ENCODE measurements at places on chromosomes 2 and 18.

DNA sequence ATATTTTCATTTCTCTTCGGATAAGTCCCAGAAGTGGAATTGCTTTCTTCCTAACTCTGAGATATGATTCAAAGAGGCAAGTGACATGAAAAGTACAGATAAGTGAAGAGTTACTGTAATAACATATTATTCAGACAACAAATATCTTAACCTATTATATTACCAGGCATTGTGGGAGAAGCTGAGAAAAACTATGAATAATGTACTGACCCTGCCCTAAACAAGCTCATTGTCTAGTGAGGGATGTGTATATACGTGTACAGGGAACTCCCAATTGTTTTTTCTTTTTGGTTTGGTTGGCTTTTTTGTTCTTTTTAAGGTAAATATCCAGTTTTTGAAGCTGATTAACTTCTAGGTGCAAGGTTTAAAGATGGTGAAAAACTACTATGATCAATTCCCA is 26.5 kb downstream of the NCKAP1 start:
- no peak for DNase-seq

DNA sequence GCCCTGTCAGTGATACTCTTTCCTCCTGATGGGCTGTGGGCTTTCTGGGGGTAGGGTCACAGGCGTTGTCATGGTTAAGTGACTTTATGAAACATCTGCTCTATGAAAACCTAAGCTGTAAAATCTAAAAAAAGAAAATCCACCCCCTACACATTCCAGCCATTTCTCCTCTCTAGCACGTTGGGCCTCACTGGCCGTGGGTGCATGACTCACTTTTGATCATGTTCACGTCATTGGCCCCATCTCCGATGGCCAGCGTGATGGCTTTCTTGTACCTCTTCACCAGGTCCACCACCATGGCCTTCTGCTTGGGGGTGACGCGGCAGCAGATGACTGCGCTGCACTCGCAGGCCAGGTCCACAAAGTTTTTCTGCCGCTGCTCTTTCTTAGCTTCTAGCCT is 39.3 kb upstream of the NARS1 start:
- DNase-seq: no peak

DNA sequence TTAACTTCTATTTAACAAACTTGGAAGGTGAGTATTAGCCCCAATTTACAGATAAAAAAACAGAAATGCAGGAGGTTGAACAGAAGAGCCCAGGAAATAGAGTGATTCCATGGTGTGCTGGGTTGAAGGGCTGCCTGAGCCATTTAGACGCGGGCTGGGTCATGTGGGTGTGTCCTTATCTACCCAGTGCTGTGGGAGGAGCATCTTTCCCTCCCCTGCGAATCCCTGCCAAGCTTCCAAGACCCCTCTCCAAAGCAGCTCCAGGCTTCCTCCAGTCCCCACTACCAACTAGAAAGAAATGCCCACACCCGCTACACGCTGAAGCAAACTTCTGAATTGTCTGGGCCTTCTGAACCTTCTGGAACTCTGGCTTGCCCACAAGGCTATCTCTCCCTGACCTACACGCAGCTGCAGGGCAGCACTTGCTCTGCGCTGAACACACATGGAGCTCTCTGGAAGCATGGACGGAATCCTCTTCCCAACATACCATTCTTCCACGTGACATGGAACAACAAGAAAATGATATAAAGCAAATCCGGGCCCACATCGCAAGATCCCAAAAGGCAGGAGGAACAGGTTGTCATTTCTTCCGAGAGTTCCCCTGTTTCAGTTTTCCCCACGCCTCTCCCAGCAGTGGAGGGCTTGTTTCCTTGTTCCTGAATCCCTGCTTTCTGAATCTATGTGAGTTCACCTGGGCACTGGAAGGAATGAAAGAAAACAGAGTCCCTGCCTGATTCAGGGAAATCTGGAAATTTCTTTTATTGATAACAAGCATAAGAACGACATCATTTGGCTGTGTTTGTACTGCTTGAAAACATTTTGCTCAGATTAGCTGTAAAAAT is 562.7 kb upstream of the ID2 start:
- no peak for DNase-seq

DNA sequence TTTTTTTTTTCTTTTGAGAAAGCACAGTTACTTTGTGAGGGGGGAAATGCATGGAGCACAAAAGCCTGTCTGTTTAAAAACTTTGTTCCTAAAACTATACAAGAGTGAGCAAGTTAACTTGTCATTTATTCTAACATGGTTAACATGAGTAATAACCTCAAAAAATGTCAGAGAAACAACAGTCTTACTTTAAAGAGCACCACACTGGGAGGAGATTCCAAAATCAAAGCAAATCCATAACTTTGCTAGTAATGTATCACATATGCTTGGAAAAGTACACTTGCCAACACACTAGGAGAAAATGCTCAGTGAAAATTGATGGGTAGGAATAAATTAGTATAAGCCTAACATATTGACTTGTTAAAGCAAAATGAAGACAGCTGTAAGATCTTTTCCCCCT is 157.1 kb downstream of the PRPF40A start:
- no peak for DNase-seq

GRCh38 chr2:143530758-143531157 is 401.5 kb downstream of the ARHGAP15 start:
- no peak for DNase-seq

- DNase-seq: no peak
Observed at GRCh38 chr2:171342067-171342413, 91.8 kb downstream of the METTL8 start.

DNA sequence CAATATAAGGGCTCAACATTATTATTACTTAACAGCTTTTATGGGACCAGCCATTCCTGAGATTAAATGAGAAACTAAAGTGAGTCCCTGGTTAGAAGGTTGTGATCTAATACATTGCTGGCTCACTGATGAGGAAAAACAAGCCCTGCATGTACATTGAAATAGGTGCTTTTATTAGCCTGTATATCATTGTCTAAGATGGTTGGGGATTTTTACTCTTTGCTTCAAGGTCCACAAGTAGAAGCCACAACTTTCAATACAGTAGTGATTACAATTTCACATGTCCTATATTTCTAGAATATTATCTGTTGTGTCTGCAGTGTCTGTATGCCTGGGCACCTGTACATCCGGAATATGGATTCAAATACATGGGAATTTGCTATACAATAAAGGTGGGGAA is 104.1 kb upstream of the FZD5 start:
- no peak for DNase-seq

GRCh38 chr2:140473851-140474250 is 1657.0 kb downstream of the LRP1B start:
- no peak for DNase-seq

DNA sequence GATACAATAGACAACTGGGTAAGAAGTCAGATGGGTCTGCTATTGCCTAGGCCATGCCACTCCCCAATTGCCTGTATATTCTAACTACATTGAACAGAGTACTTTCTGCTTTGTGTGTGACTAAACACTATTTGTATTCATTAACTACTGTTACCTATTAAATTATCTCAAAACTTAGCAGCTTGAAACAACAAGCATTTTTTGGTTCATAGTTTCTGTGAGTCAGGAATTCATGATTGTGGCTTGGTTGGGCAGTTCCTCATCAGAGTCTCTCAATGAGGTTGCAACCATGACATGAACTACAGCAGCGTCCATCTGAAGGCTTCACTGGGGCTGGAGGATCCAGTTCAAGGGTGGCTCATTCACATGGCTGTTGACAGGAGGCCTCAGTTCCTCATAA is 205.7 kb downstream of the EN1 start:
- no peak for DNase-seq

GRCh38 chr2:225173909-225174308 is 131.6 kb upstream of the DOCK10 start:
- no peak for DNase-seq

DNA sequence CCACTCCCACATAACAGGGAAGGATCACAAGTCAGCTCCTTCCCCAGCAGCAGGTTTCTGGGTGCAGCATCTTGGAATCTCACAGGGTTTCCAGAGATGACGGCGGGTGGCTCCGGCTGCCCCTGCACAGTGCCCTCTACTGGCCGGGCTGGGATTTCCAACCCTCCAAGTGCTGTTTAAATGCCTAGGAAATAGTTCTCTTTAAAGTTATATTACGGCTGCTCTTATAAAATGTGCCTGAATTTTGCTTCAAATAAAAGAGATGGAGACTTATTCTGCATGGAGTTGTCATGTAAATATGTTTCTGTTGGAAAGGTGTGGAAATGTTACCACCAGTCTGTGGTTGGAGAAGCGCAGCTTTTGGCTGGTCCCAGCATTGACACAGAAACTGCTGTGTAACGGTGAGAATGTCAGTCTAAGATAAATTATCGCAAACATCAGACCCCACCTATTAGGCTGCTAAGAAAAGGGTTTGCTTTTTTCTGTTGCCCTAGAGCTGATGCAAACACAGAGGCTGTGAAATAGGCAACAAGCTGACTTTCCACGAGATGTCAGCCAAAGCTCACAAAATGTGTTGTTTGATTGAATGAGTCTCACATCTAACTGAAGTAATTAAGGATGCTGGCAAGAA is 3.3 kb upstream of the HJURP start:
- peak; percentile 77 for DNase-seq

GRCh38 chr2:134411279-134411827 is 157.5 kb downstream of the MGAT5 start:
- no peak for DNase-seq

DNA sequence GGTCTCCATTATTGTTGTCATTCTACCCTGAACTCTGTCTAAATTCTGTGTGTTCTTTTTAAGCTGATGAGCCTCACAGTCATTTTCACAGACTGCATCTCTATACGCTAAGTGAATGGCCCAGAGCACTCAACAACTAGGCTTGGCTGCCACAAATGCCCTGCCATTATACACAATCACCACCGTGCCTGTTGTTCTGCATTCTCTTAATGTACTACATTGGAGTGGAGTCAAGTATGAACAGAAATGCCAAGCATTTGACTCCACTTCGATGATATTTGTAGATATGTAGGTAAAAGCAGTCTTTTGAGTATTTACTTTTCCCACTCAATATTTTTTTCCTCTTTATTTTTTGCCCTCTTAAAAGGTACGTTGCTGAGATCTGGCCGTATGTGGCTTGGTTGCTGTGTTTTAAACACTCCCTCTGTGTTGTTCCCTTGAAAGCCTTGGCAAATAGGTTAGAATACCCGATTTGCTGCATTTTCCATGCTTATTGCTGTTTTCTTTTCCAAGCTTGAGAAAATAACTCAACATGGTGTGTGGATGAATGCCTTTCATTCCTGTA is 36.2 kb upstream of the TMEFF2 start:
- no peak for DNase-seq

DNA sequence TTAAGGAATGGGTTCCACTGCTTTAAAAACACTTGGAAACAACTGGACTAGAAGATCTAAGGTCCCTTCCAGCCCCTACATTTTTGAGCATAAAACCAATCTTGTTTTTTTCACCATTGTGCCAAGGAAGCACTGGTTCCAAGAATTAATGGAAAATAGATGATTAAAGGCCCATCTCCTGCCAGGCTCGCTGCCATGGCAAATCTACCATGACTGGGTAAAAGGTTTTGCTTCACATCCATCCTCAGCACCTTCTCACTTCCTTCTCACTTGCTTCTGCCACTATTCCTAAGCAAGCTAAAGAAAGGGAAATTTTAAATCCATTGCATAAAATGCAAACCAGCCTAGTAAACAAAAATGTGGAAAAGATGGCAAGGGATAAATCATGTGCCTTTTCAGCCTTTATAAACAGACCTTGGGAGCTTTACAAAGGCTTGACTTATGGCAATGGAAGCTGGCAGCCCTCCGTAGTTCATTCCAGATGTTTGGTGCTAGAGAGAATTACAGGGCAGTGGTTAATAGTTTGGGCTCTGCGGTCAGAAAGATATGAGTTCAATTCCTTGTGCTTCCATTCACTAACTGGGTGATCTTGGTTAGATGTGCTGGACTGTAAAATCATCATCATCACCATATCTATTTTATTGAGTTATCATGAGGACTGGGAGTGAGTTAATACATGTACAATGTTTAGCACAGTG is 27.0 kb upstream of the ST3GAL5 start:
- no peak for DNase-seq

- no peak for DNase-seq
Observed at GRCh38 chr2:203404996-203405395, 76.8 kb downstream of the ABI2 start.

- no peak for DNase-seq
Observed at GRCh38 chr2:104415284-104415683, 438.6 kb upstream of the POU3F3 start.

DNA sequence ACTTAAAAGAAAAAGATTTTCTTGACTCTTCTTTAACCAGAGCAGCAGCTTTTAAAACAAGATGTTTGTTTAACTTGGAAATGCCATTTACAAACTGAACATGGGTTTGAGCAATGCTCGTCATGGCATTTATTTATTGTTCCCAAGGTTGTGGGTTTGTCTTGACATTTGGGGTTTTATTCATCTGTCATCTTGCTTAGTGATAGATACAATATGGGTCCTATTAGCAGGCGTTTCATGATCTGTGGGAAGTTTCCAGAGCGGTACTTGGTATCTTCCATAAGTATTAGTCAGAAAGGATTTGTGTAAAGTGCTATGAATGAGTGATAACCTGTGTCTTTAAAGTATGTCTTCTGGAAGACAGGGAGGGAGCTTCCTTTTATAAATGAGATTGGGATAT is 29.9 kb upstream of the MGAT5 start:
- DNase-seq: no peak

- no peak for DNase-seq
Observed at GRCh38 chr2:201972621-201973255, 60.9 kb upstream of the FZD7 start.

- peak; percentile 98 for DNase-seq
Observed at GRCh38 chr2:219298759-219299371, 10.3 kb downstream of the PTPRN start.

DNA sequence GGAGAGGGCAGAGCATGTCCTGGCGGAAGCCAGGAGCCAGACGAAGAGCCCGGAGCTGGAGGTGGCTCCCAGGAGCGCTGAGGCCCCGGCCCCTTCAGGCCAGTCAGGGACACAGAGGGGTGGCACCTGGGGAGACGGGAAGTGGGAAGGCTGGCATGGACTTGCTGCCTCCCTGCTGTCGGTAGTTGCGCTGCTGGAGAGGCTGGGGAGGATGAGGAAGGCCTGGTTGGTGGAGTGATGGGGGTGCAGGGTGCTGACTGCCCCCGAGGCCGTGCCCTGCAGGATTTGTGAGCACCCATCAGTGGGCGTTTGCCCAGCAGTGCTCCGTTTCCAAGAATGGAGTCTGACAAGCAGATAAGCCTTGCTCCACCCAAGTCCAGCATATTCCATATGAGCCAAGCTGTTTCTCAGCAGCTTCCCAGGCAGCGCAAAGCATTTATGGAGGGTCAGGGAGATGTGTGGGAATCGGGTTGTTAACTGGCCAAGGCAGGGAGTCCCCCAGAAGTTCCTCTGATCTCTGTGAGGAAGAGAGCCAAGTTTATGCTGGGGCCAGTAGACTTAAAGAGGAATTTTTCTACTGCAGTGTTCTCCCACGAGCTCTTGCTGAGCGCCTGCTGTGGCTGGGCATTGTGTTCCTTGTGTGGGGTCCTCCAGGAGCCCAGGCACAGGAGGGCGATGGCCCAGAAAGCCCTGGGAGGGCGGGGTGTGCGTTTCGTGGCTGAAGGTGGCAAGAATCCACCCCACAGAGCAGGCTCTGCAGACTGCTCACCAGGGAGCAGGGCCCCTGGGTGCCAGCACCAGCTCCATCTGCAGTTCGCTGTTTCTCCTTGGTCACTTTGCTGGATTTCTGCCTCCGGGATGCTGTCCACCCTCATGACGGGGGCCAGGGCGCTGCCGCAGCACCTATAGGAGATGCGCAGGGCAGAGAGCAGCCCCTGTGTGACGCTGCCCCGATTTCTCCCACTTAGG is 250.2 kb downstream of the ALPK2 start:
- no peak for DNase-seq
